ENCODE measurements at places on chromosomes 11 and 22.

DNA sequence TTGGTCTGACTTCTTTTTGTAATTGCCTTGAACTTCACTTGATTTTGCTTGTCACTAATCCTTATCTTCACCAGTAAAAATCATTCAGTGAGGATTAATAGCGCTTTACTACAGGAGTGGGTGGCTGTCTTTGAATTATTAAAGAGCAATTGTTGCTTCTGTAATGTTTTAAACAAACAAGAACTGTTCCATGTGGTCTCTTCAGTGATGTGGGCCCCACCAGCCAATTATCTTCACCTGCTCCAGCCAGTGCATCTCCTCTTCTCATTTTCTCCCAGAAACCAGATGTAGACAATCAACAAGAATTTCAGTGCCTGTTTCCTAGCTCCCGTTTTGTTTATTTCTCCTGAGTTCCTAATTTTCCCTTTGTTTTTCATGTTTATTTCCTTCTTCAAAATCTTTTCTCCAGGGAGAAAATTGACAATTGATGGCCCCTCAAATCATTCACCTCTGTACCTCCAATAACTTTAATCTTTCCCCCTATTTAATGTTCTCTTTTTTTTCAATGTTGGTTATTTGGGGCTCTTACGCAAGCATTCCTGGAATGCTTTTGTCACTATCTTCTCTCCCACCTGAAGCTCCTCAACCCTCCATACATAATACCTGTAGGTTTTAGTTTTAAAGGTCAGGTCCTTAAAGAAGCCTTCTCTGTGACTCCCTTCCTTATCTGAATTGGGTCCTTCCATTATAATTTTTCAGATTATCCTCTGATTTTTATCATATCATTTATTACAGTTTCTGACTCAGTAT lies 115.1 kb downstream of the ARFGAP2 start:
- DNase-seq, result no peak

- DNase-seq, result no peak
Observed at GRCh38 chr11:77596626-77597025, 6.9 kb downstream of the AQP11 start.

DNA sequence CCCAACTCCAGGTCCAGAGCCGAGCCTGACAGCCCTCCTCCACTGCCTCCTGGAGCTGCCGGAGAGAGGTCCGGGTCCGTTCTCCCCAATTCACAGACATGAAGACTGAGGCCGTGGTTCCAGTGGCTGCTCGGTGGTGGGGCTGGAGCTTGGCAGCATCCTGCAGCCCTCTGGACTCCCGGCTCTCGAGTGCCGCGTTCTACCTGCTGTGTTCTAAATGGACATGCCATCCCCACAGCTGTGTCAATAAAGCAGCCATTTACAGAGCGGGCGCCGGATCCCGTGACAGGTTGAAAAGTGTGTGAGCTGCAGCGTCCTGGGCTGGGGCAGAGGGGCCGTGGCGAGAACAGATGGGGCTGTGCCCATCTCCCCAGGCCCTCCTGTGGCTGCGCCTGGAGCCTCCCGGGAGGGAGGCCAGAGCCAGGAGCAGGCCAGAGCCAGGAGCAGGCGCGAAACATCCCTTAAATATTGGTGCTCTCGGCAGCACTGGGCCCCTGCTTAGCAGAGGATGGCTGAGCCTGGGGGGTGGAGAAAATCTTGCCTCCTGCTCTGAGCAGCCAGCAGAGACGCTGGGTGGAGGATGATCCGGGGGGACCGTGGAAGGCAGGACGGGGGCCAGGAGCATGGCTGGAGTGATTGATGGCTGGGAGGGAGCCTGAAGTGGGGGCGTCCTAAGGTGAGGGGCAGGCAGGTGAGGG lies 46.2 kb downstream of the FLRT1 start:
- peak; percentile 91 for DNase-seq

GRCh38 chr11:133797554-133797953 lies 47.8 kb downstream of the SPATA19 start:
- no peak for DNase-seq

DNA sequence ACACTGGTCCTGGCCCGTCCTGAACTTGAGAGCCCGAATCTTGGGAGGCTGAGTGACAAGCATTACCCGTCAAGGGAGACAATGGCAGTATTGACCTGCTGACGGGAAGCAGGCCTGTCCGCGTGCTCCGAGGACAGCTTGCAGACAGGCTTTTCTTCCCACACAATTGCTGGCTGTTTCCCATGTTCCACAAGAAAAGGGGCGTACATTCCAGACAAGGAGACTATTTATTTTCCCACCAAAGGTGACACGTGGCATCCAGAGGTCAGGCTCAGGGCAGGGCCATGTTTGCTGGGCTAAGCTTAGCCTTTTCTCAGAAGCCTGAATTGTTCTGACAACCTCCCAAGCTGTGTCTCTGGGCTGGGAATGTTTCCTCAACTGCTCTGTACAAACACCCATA lies 86.9 kb upstream of the SPON1 start:
- no peak for DNase-seq

- DNase-seq, result peak; percentile 34
Observed at GRCh38 chr22:49833340-49834007, 5.8 kb upstream of the BRD1 start.

GRCh38 chr22:18148293-18148965 lies 1.5 kb upstream of the USP18 start:
- DNase-seq, result no peak

DNA sequence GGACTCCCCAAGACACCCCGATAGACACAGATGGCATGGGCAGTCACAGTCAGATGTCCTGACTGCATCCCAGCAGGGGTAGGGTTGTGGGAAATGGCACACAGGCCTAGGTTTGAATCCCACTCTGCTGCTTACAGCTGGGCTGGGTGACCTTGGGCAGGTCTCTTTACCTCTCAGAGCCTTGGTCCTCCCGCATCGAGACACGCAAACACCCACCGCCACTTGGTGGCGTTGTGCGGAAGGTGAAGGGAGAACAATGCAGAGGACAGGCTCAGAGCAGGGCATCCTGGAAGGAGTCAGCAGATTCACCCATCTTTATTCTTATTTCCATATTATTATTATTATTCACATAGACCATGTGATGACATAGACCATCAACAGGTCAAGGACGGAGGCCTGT lies 140.5 kb downstream of the MIAT start:
- no peak for DNase-seq

DNA sequence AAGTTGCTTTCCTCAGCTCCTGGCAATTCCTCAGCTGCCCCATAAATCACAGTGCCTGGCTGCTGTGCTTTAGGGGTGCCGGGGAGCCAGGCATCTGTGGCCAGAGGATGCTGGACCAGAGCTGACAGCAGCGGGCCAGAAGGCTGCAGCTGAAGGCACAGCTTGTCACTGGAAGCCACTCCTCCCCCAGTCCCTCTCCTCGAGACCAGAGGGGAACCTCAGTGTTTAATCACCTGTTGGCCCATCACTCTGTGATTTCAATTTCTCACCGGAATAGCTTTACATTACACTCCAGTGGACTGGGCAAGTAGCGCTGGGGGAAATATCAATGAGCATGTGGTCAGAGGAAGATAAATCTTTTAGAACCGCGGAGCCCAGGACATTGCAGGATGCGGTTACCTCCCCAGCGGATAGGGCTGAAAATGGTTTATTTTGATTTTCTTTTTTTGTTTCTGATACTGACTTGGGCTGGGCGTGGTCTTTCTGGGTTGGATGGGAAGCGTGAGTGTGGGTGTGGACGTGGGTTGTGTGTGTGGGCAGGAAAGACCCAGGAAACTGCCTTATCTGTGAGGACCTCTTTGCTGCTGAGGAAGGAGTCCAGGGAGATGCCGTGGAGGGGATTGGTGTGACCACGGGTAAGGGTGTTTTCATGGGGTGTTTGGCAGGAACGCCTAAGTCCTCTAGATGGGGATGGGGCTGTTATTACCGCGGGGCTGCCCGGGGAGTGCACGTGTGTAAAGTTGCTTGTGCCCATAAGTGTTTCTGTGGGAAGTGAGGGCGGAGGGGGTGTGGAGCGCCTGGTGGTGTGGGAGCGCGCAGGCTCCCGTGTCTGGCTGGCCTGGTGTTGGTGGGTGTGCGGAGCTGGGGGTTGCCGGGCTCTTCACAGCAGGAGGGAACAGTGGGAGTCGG lies 4.0 kb downstream of the DAGLA start:
- DNase-seq, result peak; percentile 21

DNA sequence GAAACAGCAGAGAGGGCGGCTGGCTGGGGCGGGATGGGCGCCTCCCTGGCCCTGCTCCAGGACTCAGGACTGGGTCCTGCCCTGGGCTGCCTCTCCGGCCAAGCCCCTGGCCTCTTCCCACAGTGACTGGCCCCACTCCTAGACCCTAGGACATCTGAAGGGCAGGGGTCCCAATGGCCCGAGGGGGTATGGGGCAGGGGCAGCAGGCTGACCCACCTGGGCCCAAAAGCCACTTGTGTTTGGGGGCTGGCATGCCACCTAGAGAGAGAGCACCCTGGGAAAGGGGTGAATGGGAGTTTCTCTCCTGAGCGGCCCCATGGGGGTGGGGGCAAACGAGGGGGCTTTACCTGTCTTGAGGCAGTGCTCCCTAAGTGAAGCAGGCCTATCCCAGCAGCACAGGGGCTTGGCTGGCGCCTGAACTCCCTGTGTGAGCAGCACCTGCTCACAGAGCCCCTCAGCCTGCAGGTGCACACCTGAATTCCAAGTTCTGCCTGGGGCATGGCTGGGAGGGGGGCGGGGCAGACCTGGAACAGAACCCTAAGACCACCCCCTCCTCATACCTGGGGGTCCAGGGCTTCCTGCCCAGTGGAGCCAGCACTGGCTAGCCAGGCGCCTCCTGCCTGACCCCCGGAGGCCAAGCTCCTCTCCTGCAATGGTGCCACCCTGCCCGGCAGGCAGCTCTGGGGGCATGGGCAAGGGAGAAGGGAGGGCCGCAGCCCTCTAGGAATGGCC lies 16.9 kb downstream of the DUSP8 start:
- DNase-seq, result no peak

GRCh38 chr11:121154486-121155314 lies 53.7 kb downstream of the TECTA start:
- no peak for DNase-seq

GRCh38 chr11:128095466-128095981 lies 491.8 kb downstream of the ETS1 start:
- DNase-seq, result no peak

- DNase-seq, result no peak
Observed at GRCh38 chr22:32649515-32650200, 151.8 kb upstream of the TIMP3 start.

GRCh38 chr11:66951927-66952337 lies 6.3 kb downstream of the PC start:
- peak; percentile 75 for DNase-seq

DNA sequence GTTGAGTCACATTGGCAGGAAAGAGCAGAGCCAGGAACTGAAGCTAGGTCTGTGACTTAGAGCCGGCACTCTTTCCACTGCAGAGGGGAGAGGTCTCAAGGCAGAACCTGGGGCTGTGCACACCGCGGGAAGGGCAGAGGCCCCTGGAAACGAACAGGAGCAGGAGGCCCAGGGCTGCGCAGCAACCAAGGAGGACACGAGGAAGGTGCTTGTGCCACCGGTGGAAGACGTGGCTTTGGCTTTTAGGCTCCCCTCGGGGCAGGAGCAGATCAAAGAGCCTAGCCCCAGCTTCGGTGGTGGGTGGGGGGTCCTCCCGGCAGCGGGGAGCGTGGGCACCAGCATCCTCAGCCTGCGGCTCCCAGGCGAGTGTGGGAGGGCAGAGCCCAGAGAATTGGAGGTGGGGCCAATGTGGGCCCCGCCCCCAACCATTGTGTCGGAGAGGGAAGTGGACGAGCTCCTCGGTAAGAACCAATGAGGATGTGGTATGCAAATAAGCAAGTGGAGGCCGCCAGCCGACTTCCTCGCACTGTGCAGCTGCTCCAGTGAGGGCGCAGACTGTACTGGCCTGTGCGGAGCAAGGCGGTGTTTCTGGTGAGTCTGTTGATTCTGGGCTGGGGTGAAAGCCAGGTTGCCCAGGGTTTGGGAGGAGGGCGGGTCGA lies at the start of gene CCDC116:
Gene CCDC116, plus strand, starts transcription at position 524 of the 659 bp plus-strand sequence. CDS start 422 bp downstream, outside the sequence.
- peak; percentile 2 for DNase-seq

DNA sequence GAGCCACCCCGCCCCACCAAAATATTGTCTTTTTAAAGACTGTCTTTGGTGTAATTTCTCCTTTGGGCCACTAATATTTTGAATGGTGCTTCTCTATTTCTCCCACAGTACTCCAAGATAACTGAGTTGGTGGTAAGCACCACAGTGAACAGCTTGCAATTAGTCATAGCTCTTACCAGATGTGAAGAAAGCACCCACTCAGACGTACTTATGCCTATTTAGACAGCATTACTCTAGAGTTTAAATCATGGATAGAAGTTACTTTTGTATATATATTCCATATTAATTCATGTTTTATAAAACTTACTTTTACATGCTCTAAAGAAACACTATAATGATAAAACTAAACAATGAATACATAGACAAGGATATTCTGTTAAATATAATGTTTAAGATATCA lies 12.7 kb downstream of the ANO3 start:
- no peak for DNase-seq

GRCh38 chr11:59426361-59427067 lies at the start of gene OR5A2:
Gene OR5A2, minus strand, starts transcription at chr11:59426413. Its CDS starts 3,460 bp downstream, at chr11:59422953.
- peak; percentile 58 for DNase-seq

- peak; percentile 76 for DNase-seq
Observed at GRCh38 chr22:38935023-38935422, 22.4 kb upstream of the APOBEC3A start.

- no peak for DNase-seq
Observed at GRCh38 chr11:86885311-86885710, 69.9 kb downstream of the FZD4 start.

DNA sequence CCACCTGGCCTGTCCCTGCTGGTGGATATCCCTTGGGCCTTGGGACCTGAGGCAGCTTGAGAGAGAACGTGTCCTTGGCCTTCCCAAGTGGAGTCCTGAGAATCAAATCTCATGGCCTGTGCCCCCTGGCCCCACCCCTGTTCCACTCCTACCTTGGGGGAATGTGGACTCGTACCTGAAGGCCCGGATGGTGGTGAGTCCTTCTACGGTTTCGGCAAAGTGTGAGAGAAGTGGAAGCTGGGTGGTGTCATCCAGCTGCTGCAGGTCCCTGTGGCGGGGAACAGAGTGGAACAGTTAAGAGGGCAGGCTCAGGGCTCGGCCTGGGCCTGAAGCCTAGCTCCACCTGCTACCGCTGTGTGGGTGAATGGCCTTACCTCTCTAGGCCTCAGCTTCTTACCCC lies 14.0 kb upstream of the KCNJ11 start:
- no peak for DNase-seq

DNA sequence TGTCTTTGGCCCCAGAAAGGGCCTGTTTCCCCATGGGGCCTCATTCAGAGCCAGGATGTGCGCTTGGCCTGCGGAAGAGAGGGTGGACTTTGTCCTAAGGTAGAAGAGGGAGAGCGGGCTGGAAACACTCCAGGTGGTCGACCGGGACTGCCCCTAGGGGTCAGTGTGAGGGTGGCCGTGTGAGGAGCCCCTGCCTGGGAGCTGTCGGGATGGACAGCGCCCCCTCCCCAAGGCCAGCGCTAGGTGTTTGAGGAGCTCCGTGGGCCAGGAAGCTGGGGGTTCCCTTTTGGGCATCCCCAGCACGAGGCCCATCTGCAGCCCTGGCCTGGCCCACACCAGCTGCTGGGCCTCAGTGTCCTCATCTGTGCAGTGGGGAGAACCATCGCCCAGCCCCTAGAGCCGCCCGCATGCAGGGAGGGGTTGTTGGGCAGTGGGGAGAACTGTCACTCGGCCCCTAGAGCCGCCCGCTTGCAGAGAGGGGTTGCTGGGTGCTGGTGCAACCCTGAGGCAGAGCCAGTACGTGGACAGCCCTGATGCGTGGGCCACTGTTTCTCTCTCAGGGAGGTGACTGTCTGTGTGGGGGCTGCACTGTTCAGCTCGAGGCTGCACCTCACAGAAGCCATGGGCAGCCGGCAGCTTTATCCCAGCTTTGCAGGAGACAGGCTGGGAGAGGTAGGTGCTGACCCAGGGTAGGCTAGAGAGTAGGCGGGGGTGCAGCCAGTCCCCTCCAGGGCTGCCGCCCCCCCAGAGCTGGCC lies 1319.9 kb downstream of the BRD1 start:
- DNase-seq, result no peak

- DNase-seq, result no peak
Observed at GRCh38 chr11:108302121-108302785, 79.4 kb downstream of the ATM start.
